ENCODE measurements at places on chromosomes 7 and 10.

DNA sequence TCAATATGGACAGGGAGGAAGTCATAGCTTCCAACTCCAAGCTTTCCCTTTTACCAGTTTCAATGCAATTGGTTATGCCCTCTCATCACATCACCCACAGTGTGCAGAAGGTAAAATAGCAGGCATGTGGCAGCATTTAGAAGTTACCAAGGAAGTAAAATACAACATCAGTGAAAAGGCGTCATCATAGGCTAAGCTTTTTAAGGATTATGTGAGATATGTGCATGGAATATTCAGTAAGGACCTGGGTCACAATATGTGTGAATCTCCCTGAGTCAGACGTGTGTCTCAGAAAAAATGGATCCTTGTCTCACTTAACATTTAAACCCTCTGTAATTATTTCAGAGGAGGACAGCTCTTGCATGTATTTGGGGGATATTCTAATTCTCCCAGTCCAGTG, 522.8 kb upstream of the POM121L12 start:
- no peak for DNase-seq

DNA sequence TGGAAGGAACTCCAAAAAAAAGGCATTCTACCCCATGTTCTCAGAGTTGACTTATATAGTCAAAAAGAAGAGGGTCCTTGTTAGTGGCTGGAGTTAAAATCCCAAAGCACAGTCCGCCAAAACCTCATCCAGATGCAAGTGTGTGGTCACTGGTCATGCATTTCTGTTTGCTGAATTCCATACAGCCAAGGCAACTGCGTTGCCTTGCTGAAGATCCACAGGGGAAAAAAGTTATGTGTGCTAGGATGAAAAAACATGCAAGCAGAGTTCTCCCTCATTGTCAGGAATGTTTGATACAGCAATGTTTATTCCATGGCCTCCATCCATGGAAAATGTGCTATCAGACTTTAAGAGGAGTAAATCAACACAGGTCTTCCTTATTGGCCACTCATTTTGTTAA, 213.1 kb downstream of the CREB5 start:
- DNase-seq, result no peak

- no peak for DNase-seq
Observed at GRCh38 chr10:92187101-92187500, 103.8 kb downstream of the CPEB3 start.

DNA sequence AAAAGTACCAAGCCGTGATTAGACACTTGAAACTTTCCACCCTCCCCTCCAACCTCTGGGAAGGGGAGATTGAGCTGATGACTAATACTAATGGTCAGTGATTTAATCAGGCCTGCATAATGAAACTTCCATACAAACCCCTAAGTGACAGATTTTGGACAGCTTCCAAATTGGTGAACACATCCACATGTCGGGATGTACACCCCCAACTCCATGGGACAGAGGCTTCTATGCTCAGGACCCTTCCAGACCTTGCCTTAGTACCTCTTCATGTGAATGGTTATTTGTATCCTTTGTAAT, 4.8 kb downstream of the NUB1 start:
- DNase-seq, result no peak

- DNase-seq, result peak; percentile 66
Observed at GRCh38 chr10:26437637-26438461, at the start of gene APBB1IP. TSS of gene APBB1IP (plus strand) at chr10:26438341. CDS start at chr10:26492327, 53,986 bp downstream.

DNA sequence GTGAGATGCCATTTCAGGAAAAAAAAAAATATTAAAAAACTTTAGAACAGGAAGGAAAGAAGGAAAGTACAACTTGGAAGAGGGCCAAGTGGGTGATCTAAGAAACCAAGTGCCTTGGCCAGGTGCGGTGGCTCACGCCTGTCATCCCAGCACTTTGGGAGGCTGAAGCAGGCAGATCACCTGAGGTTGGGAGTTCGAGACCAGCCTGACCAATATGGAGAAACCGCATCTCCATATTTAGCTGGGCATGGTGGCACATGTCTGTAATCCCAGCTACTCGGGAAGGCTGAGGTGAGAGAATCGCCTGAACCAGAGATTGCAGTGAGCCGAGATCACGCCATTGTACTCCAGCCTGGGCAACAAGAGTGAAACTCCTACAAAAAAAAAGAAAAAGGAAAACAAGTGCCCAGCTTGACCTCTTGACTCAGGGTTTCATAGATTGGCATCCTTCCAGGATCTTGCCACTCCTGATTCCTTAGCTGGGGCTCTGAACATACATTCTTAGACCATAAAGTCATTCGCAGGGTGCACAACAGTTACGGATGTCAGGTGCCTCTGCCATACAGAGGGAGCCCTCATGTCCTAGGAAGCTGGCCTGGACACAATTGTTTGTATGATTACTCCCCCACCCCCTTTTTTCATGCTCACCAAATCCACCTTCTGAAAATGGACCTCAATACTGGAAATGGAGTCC, 2.1 kb upstream of the GUSB start:
- DNase-seq, result no peak

- DNase-seq, result no peak
Observed at GRCh38 chr7:83782628-83783027, 133.7 kb upstream of the SEMA3E start.
